Stimulated activated CD4-positive, alpha-beta T cell treated with anti-CD3 and anti-CD28 coated beads, Interleukin-4, amount 100 ng/mL, for 24 hours (primary cell): ENCODE measurements at places on chromosomes 4 and X.

GRCh38 chr4:57044996-57045395 lies 65.2 kb downstream of the IGFBP7 start:
- no peak for DNase-seq

- DNase-seq, result no peak
Observed at GRCh38 chrX:18997916-18998315, 14.0 kb upstream of the PHKA2 start.

- DNase-seq, result no peak
Observed at GRCh38 chrX:84415140-84415539, 87.1 kb downstream of the HDX start.

GRCh38 chrX:154443479-154443910 lies 446 bp upstream of the FAM50A start:
- DNase-seq, result no peak

- no peak for DNase-seq
Observed at GRCh38 chr4:99827454-99827853, 10.8 kb downstream of the DAPP1 start.

- DNase-seq, result no peak
Observed at GRCh38 chr4:110041735-110042134, 129.1 kb downstream of the EGF start.

GRCh38 chr4:136528131-136528530 lies 1004.2 kb downstream of the PCDH18 start:
- no peak for DNase-seq

GRCh38 chr4:143386812-143387211 lies 50.1 kb downstream of the GAB1 start:
- DNase-seq, result no peak

GRCh38 chrX:94936722-94937121 lies 1262.7 kb downstream of the FAM133A start:
- no peak for DNase-seq

DNA sequence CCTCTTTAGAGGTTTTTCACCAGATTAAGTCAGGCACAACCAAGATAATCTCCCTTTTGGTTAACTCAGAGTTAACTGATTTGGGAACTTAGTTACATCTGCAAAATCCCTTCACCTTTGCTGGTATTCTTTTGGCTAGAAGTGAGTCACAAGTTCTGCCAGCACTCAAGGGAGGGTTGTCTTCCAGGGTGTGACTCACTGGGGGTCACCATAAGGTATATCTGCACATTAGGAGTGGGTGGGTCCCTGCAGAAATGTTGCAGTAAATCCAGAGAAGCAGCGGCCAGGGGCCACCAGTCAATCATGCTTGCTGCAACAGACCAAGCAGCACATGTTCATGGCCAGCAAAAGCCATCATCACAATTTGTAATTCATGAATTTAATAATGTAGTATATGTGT lies 59.8 kb upstream of the MAML3 start:
- no peak for DNase-seq

DNA sequence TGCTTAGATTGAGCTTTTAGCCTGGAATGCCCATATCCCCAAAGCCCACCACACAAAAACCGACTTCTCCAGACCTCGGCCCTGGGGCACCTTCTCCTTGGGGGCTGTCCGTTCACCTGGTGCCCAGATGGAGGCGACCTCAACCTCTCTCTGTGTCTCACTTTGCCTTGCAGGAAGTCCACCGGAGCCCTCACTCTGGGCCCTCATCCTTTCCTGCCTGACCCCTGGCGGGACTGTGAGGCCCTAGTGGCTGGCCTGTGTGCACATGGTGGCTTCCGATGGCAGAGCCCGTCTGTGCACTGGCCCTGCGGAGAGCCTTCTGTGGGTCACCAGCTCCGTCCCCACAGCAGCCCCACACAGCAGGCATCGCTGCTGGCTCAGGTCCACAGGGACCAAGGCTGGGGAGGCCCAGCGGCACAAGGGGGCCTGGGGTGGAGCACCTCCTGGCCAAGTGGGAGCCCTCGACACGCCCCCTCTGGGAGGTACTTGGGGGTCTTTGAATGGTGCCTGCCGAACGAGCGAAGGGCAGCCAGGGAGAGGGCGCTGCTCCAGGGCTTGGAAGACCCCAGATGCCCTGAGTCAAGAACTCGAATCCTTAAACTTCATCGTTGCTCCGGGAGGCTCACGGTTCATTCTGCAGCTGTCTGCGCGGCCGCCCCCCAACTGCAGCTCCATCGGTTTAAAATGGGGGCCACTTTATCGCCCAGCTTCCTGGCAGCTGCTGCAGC lies 97.2 kb upstream of the ADRA2C start:
- DNase-seq, result no peak

DNA sequence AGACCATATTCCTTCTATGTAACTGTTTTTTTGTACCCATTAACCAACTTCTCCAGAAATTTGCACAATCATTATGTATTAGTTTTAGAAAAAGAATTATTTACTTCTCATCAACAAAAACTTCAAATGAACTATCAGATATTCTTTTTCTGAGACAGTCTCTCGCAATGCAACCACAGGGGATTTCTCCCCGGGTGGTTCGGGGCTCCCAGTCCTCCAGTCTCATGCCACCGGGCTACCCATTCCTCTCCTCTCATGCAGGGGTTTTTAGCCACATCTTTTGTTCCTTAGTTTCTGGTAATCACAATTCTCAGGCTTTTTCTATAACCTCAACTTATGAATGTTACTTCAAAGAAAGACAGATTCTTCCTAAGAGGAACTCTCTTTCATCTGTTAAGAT lies 46.6 kb upstream of the CLNK start:
- DNase-seq, result no peak

GRCh38 chr4:41590591-41590990 lies 52.6 kb downstream of the LIMCH1 start:
- no peak for DNase-seq

GRCh38 chrX:65900850-65901844 lies 138.7 kb downstream of the VSIG4 start:
- no peak for DNase-seq

- no peak for DNase-seq
Observed at GRCh38 chr4:109728385-109728784, 1.5 kb downstream of the PLA2G12A start.

DNA sequence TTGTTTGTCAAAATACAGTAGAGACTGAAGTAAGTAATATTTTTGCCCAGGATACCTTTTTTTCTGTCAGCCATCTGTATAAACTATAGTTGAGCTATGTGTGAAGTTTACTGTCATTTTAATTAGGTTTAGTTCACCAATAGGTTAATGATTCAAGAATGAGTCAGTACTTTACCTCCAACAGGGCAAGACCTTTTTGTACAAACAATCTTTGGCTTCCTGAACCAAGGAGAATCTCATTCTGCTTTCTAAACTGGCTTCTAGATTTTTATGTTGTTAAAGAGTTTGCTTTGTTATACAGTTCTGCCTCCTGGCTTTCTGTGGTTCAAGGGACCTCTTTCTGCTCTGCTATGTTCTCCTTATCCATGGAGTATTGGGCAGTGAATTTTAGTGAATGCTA lies 412.0 kb upstream of the NR3C2 start:
- no peak for DNase-seq

GRCh38 chrX:153864101-153864500 lies 21.9 kb downstream of the L1CAM start:
- no peak for DNase-seq

GRCh38 chr4:5043579-5043978 lies 7.7 kb upstream of the STK32B start:
- DNase-seq, result no peak
